ENCODE measurements at places on chromosomes 4 and X.
A peak's percentile ranks its signal among the peaks of the same experiment; 100 is the strongest.

DNA sequence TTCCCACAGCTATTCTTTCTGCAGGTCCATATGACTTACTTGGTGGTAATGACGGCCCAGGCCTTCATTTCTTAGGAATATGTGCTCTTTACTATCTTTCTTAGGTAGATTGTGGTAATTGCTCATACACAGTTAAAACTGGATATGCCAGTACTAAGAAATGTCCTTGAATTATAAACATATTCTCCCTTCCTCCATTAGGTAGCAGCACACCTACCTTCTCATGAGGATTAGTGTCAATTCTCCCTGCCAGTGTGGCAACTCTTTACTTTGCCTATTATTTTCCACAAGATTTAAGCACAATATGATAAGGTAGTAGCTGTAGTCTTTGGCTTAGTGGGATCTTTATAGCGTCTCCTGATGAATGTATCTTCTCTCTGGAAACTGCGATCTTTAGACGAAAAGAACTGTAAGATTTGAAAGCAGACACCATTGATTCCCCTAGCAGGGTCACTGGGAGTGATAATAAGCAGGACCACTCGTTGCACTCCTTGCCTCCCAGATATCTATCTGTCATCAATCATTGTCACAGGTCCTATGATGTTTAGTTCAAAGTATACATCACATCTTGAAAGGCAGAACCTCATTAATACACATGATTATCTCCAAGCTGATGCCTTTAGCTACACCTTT, 1240.7 kb downstream of the C4orf33 start:
- no peak for DNase-seq
- no peaks in the 10 kb centered on the region for H3K27me3 ChIP-seq
- H3K4me1 ChIP-seq = no peaks in the 10 kb centered on the region
- no peaks in the 10 kb centered on the region for H3K36me3 ChIP-seq

DNA sequence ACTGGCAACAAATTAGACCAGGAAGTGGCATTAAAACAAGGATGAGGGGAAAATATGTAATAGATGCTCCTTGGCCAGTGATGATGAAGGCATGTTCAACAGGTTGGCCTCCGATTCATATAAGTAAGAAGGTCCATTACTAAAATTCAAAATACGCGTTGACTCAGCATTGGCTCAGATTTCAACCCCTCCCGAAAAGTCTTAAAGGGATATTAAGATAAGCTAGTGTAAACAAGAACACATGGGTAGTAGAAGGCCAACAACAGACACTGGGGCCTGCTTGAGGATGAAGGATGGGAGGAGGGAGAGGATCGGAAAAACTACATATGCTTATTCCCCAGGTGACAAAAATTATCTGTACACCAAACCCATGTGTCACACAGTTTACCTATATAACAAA, 19.1 kb upstream of the LAP3 start:
- no peak overlapping the region for H3K4me3 ChIP-seq
- no peak overlapping the region for H3K27ac ChIP-seq
- H3K4me1 ChIP-seq = no peaks in the 10 kb centered on the region
- H3K36me3 ChIP-seq = no peaks in the 10 kb centered on the region
- peaks cover 11% of the 10 kb centered on the region for H3K27me3 ChIP-seq

GRCh38 chrX:37998586-37999262, 7.6 kb upstream of the SYTL5 start:
- H3K4me1 ChIP-seq = no peaks in the 10 kb centered on the region
- H3K27ac ChIP-seq = no peak overlapping the region
- H3K4me3 ChIP-seq = no peak overlapping the region
- DNase-seq = no peak
- H3K36me3 ChIP-seq = no peaks in the 10 kb centered on the region

DNA sequence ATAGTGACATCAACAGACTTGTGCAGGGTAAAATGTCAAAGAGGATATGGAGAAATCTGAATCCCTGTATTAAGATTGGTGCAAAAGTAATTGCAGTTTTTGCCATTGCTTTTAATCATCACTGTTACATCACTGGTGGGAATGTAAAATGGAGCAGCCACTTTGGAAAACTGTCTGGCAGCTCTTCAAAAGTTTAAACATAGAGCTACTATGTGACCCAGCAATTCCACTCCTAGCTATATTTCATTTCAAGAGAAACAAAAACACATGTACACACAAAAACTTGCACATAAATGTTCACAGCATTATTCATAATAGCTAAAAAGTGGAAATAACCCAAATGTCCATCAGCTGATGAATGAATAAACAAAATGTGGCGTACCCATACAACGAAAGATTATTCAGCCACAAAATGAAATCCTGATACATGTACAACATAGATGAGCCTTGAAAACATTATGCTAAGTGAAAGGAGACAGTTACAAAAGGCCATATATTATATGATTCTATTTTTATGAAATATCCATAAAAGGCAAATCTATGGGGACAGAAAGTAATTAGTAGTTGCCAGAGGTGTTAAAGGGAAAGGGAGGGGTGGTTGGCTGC, 106.4 kb downstream of the AMELX start:
- no peaks in the 10 kb centered on the region for H3K27me3 ChIP-seq
- no peaks in the 10 kb centered on the region for H3K36me3 ChIP-seq
- H3K4me3 ChIP-seq = no peak overlapping the region
- H3K4me1 ChIP-seq = no peaks in the 10 kb centered on the region

- peak overlapping the region; percentile 82 for H3K4me3 ChIP-seq
- H3K27me3 ChIP-seq = no peaks in the 10 kb centered on the region
- peaks cover 36% of the 10 kb centered on the region for H3K4me1 ChIP-seq
- peak overlapping the region; percentile 45 for H3K27ac ChIP-seq
- DNase-seq = no peak
These were observed 4.3 kb downstream of the PGRMC1 start for GRCh38 chrX:119240356-119240755.

- H3K36me3 ChIP-seq = no peaks in the 10 kb centered on the region
- peaks cover 6% of the 10 kb centered on the region for H3K4me1 ChIP-seq
These were observed 222.1 kb downstream of the TACR3 start for GRCh38 chr4:103497692-103498091.

GRCh38 chrX:118904664-118905063, 69.8 kb upstream of the LONRF3 start:
- H3K27me3 ChIP-seq = peaks cover 13% of the 10 kb centered on the region
- no peak overlapping the region for H3K27ac ChIP-seq
- H3K4me3 ChIP-seq = no peak overlapping the region
- no peak for DNase-seq

- no peaks in the 10 kb centered on the region for H3K4me1 ChIP-seq
- H3K27ac ChIP-seq = no peak overlapping the region
- H3K4me3 ChIP-seq = no peak overlapping the region
- H3K36me3 ChIP-seq = no peaks in the 10 kb centered on the region
- H3K27me3 ChIP-seq = no peaks in the 10 kb centered on the region
- DNase-seq = no peak
These were observed 85.1 kb upstream of the SMAD1 start for GRCh38 chr4:145396581-145396980.

DNA sequence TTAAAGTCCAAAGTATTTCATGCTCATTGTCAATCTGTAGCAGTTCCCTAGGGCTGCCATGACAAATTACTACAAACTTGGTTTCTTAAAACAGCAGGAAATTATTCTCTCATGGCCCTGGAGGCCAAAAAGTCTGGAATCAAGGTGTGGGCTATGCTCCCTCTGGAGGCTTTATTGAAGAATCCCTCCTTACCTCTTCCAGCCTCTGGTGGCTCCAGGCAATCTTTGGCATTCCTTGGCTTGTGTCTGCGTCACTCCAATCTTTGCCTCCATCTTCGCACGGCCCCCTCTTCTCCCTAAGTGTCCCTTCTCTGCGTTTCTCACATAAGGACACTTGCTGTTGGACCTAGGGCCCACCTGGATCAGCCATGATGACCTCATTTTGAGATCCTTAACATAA, 170.4 kb downstream of the SMIM20 start:
- DNase-seq = no peak
- no peak overlapping the region for H3K27ac ChIP-seq
- peaks cover 19% of the 10 kb centered on the region for H3K27me3 ChIP-seq
- H3K4me1 ChIP-seq = no peaks in the 10 kb centered on the region

- no peaks in the 10 kb centered on the region for H3K27me3 ChIP-seq
- H3K36me3 ChIP-seq = no peaks in the 10 kb centered on the region
- no peak overlapping the region for H3K4me3 ChIP-seq
- no peak for DNase-seq
- no peak overlapping the region for H3K27ac ChIP-seq
These were observed 362.0 kb upstream of the BOD1L1 start for GRCh38 chr4:13989501-13989900.

DNA sequence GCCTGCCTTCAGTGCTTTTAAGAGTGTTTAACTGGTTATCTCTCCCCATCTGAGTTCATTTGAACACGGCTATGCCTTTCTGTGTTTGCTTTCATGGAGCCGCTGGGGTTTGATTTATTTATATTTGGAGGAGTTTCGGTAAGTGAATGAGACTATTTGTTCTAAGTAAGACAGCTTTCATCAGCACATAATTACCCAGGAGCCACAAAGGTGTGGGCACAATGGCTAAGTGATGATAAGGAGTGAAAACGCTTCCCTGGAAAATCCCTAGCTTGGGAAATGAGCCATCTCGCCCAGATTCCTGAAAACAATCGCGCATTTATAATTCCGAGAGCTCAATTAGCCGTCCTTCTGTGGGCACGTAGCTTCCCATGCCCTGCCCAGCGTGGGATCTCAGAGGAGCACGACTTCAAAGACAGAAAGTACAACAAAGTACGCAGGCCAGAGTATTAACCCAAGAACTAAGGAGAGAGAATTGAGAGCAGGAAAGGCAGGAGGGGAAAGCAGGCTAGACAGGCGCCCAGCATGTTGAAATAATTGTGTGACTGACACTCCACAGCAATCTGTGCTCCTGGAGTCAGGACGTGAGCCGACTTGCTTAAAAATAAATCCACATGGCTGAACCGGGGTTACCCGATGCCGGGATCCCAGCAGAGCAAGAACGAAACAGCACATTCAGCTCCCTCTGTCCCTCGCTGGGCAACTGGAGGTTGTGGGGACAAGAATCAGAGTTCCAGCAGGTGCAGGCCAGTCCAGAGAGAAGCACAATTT, 99.0 kb downstream of the DHRSX start:
- H3K4me1 ChIP-seq = peaks cover 38% of the 10 kb centered on the region
- peak overlapping the region; percentile 83 for H3K27ac ChIP-seq
- H3K36me3 ChIP-seq = peaks cover 16% of the 10 kb centered on the region
- no peaks in the 10 kb centered on the region for H3K27me3 ChIP-seq

GRCh38 chr4:57374866-57375595, 264.8 kb upstream of the IGFBP7 start:
- no peak overlapping the region for H3K4me3 ChIP-seq
- no peaks in the 10 kb centered on the region for H3K4me1 ChIP-seq
- H3K27me3 ChIP-seq = no peaks in the 10 kb centered on the region
- no peak overlapping the region for H3K27ac ChIP-seq

- DNase-seq = no peak
- H3K27ac ChIP-seq = no peak overlapping the region
- peaks cover 26% of the 10 kb centered on the region for H3K36me3 ChIP-seq
- peaks cover 9% of the 10 kb centered on the region for H3K27me3 ChIP-seq
- H3K4me3 ChIP-seq = no peak overlapping the region
These were observed 16.6 kb downstream of the DKC1 start for GRCh38 chrX:154779261-154779660.

- H3K4me3 ChIP-seq = no peak overlapping the region
- DNase-seq = no peak
- no peaks in the 10 kb centered on the region for H3K27me3 ChIP-seq
These were observed 339.2 kb downstream of the TMA16 start for GRCh38 chr4:163833669-163834068.

- peak overlapping the region; percentile 59 for H3K27ac ChIP-seq
- peak overlapping the region; percentile 3 for H3K4me3 ChIP-seq
- DNase-seq = no peak
- H3K4me1 ChIP-seq = peaks cover 68% of the 10 kb centered on the region
These were observed 154.4 kb downstream of the SHROOM3 start for GRCh38 chr4:76589402-76589801.

DNA sequence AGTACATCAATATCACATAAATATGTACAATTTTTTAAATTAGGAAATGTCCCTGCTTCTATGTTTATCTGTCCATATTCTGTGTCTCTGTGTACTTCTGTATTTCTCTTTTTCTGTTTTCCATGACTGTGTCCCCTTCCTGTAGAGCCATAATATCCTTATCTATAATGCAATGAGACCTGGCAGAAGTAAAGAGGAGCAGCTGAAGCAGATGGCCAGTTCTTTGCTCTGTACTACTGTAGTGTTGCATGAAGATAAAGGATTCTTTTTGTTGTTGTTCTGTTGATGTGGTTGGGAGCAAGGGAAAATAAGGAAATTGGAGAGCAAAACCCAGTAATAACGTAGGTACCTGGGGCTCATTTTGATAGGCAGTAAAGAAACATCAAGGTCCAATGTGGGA, 301.7 kb downstream of the ADGRL3 start:
- no peak overlapping the region for H3K4me3 ChIP-seq
- H3K27me3 ChIP-seq = no peaks in the 10 kb centered on the region
- DNase-seq = no peak
- H3K4me1 ChIP-seq = peaks cover 29% of the 10 kb centered on the region
- peaks cover 5% of the 10 kb centered on the region for H3K36me3 ChIP-seq

DNA sequence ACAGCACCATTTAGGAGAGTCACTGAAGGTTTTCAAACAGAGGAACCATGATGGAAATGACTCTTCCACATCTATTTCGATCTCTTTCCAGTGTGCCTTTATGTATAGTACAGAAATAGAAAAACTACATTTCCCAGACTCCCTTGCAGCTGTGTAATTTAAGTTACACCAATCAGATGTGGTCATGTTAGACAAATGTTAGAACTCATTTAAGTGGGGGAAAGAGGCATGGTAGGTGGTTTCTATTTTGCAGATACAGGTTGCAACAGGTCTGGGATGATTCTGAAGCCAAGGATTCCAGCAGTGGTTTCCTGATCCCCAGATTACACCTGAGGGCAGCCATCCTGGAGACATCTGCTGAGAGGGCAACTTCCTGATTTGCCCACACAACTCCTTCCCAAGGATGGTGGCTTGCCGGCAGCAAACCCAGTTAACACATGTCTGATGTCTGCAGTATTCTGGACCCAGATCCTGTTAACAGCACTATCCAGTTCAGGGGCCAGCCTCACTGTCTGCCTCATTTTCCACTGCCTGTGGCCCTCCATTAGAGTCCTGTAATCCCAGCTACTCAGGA, 38.7 kb upstream of the PDK3 start:
- H3K27me3 ChIP-seq = no peaks in the 10 kb centered on the region
- H3K4me1 ChIP-seq = no peaks in the 10 kb centered on the region
- no peak overlapping the region for H3K4me3 ChIP-seq
- H3K36me3 ChIP-seq = peaks cover 2% of the 10 kb centered on the region

- peaks cover 24% of the 10 kb centered on the region for H3K4me1 ChIP-seq
- no peak overlapping the region for H3K4me3 ChIP-seq
- no peaks in the 10 kb centered on the region for H3K36me3 ChIP-seq
- no peak for DNase-seq
- peak overlapping the region; percentile 23 for H3K27ac ChIP-seq
These were observed 516.6 kb downstream of the PPARGC1A start for GRCh38 chr4:23373261-23373660.

GRCh38 chrX:63349307-63349706, 1.8 kb downstream of the SPIN4 start:
- peak overlapping the region; percentile 92 for H3K4me3 ChIP-seq
- H3K27ac ChIP-seq = no peak overlapping the region
- no peak for DNase-seq
- H3K36me3 ChIP-seq = no peaks in the 10 kb centered on the region
